GM12878 (cell line): ENCODE measurements at places on chromosomes 16 and 17. TPM values are rescaled to one million over a fixed set of nuclear protein-coding genes. Genes with fewer than 3 reads are reported as not detected.

The SMTNL2 gene
- total RNA-seq: not detected in 2 replicates

The KRTAP4-2 gene
- not detected in 2 replicates for total RNA-seq

The KRT20 gene
- total RNA-seq: 0.23 and 0.37 TPM in 2 replicates

The TP53TG3 gene
- total RNA-seq: not detected in 2 replicates

The KRT25 gene
- total RNA-seq: not detected in 2 replicates

The ITGA2B gene
- 0.29 and 0.51 TPM in 2 replicates for total RNA-seq

The SAMD14 gene
- 1.3 and 1.7 TPM in 2 replicates for total RNA-seq

GRCh38 chr16:56115817-56116576, 75.3 kb upstream of the GNAO1 start:
- DNase-seq: no peak

DNA sequence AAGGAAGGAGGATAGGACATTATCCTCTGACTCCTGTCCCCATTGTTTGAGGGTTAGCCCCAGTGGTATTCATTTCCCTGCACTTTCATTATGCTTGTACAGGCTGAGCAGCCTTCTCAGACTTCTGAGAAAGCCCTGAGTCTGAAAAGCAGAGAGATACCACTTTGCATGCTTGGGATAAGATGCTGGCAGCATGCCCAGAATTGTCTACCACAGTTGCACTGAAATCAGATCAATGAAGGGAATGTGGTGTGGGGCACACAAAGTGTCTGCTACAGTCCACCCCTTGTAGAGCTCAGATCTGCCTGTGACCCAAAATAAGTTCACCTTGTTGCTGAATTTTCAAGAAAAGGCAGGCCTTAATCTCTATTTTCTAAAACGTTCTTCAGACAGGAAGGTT, 160.6 kb downstream of the CCT6B start:
- no peak for DNase-seq

DNA sequence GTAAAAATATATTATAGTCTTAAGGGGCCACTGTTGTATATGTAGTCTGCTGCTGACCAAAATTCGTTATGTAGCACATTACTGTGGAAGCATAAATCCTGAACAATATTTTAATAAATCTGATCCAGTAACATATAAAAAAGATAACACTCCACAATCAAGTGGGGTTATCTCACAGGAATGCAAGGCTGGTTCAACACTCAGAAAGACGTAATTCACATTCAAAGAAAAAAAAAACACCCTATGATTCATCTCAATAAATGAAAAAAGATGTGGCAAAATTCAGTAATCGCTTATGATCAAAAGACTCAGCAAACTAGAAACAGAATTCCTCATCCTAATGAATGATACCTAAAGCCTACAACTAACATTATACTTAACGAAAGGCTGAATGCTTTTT, 47.8 kb downstream of the CREBBP start:
- DNase-seq: no peak

DNA sequence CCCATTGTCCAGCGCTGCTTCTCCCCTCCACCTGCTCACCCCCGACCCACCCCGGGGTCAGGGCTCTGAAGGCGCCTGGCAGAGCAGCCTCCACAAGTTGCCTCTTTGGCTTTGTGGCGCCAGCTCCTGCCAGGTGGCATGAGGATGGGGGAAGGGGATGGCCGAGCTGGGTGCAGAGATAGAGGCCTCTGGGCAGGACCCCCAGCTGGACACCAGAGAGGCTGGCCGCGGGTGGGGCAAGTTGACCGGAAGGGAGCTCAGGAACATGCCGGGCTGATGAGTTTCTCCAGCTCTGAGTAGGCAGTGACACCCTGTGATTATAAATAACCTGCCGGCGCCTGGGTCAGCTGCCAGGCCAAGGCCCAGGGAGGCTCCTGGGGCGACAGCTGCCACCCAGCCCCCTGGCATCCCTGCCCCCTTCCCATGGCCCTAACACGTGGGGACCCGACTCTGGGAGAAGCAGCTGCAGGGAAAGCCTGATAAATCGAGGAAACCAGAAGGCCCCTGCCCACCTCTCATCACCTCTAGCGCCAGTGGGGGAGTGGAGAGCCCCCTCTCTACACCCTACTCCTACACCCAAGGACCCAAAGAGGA, 729 bp downstream of the P2RX5 start:
- no peak for DNase-seq

DNA sequence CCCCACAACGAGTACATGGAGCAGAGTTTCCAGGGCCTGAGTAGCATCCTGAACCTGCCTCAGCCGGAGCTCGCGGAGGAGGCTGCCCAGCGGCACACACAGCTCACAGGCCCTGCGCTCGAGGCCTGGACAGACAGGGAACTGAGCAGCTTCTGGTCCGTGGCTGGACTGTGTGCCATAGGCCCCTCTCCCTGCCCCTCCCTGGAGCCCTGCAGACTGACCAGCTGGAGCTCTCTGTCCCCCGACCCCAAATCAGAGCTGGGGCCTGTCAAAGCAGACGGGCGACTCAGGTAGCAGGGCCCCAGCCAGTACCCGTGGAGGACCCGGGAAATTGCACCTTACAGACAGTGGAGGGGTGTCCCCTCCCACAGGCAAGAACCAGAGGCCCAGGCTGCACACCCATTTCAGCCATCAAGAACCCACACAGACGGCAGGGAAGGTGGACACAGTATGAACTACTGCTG, 13.0 kb downstream of the MRPL27 start:
- no peak for DNase-seq

GRCh38 chr16:10981697-10982216, 37.4 kb downstream of the CLEC16A start:
- no peak for DNase-seq

DNA sequence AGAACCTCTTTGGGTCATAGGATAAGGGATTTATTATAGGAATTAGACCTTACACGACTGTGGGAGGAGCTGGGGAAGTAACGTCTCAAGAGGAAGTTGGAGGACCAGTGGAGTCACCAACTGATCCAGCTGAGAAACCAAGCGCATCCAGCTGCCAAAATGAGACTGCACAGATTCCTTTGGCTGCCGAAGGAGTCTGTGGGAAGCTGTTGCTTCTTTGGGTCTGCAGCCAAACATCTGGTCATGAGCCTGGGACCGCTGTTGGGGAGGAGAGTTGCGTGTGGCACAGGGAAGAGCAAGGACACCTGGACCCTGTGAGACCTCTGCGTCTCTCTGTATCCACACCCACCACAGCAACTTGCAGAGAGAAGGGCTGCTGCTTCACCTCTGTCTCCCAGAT, 2.4 kb upstream of the NACA2 start:
- no peak for DNase-seq

GRCh38 chr17:39981766-39982375, 1.3 kb downstream of the PSMD3 start:
- DNase-seq: no peak

DNA sequence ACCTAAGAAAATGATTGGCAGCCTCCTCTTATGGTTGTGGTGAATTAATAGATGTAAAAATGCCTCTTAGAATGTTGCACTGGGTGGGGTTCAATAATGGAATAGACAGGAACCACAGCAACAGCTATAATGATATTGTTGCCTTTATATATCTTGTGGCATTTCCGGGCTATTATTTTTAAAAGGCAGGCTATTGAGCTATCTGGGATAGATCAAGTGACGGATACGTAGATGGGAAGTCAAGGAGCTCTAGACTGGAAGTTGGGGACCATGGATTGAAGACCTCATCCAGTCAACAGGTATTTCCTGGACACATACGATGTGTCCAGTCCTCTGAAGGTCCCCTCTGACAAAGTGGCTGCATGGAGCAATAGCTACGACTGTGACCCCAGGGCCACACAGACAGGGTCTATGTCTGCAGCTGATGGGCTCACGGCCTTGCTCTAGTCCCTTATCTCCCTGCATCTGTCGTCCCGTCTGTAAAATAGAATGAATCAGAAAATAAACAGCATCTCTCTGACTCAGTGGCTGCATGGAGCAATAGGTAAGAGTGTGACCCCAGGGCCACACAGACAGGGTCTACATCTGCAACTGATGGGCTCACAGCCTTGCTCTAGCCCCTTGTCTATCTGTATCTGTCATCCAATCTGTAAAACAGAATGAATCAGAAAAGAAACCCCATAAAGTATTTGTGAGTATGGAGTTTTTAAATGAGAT, 117.7 kb upstream of the FOXF1 start:
- no peak for DNase-seq

- no peak for DNase-seq
Measured at GRCh38 chr16:648071-648780, 939 bp upstream of the WDR90 start.

- no peak for DNase-seq
Measured at GRCh38 chr17:56835264-56835585, 1.3 kb downstream of the DGKE start.

GRCh38 chr17:16415031-16415924, at the start of gene TRPV2:
TSS of gene TRPV2 (plus strand) at chr17:16415571. CDS start at chr17:16417669, 2,098 bp downstream.
- DNase-seq: peak; percentile 60

GRCh38 chr17:32798938-32799337, 78.0 kb downstream of the MYO1D start:
- no peak for DNase-seq

DNA sequence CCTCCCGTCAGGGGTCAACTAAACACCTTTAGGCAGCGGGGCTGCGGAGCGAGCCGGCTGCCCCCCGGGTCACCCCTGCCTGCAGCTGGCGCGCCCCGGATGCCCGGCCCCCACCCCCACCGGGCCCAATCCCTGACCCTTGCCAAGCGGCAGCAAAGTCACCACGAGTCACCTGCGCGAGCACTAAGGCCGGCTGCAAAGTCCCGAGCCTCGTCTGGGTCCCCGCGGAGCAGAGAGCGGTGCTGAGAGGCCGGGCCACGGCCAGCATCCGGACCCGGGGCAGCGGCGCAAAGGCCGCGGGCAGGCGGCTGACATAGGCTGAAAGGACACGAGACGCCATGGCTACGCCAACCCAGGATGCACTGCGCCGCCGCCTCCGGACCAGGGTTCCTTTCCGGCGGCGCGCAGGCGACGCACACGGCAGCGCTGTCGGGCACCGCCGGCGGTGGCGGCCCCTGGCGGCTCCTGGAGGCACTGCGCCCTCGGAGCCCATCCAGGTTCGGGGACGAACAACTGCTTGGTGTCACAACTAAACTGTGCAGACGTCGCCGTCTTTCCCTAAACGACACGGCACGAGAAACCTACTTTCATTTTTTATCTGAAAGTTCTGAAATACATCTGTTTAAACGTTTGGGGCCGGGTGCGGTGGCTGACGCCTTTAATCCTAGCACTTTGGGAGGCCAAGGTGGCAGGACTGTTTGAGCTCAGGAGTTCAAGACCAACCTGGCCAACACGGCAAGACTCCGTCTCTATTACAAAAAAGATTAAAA, at the start of gene NDUFAB1:
TSS of gene NDUFAB1 (minus strand) at position 366 of the 770 bp plus-strand sequence. CDS start at position 340, 26 bp downstream.
- DNase-seq: peak; percentile 51

DNA sequence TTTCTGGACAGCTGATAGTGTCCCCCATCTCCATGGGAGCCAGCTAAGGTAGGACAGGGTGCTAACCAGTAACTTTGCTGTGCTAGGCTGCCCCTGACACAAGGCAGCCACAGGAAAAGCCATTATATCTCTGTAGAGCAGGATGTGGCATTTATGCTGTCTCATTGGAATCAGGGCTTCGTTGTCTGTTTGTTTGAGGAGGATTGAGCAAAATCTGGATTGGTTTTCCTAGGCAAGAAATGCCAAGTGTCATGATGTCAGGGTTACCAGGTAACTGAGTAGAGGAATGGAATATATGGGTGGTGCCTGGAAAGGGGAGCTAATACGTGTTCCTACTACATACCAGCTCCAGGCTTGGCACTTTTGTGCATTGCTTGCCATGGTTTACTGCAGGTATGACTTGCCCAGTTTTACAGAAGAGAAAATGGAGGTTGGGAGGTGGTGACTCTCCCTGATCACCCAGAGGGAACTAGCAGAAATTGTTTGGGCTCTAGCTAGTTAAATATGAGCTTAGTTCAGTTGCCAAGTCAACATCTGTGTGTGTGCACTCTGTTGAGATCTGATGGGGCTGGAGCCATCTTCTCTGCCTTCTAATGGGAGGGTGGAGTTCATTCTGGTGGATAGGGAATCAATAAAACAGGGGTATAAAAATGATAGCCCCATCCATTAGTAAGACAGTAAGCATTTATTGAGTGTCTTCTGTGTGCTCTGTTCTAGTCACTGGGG, 33.9 kb downstream of the GNAO1 start:
- no peak for DNase-seq

DNA sequence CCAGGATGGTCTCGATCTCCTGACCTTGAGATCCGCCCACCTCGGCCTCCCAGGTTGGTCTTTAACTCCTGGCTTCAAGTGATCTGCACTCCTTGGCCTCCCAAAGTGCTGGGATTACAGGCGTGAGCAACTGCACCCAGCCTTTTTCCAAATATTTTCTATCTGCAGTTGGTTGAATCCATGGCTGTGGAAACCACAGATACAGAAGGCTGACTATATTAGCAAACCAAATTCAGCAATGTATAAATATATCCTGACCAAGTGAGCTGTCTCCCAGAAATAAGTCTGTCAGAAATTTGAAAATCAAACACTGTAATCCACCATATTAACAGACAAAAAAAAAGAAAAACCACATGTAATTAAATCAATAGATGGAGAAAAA, 9.6 kb downstream of the CFDP1 start:
- no peak for DNase-seq

DNA sequence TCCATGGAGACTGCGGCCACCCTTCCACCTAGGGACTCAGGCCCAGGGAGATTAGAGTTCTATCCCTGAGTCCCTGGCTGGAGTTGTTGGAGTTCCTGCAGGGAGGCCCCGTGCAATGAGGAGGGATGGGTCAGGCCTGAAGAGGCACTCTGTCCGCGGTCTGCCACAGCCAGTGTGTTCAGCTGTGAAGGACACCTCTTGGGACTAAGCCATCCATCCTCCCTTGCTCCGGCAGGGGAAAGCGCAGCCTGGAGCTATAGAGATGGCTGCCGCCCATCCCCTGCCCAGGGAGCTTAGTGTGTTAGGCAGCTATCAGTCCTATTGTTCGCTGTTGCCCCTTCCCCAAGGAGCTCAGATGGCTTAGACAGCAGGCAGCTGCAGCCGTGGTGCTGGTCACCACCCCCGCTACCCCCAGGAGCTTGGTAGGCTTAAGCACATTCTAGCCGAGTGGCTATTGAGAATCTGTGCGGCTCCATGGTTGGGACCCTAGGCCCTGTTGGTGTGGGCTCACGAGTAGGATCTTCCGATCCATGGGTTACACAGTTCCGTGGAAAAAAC, 141.3 kb downstream of the CYB561 start:
- DNase-seq: no peak

DNA sequence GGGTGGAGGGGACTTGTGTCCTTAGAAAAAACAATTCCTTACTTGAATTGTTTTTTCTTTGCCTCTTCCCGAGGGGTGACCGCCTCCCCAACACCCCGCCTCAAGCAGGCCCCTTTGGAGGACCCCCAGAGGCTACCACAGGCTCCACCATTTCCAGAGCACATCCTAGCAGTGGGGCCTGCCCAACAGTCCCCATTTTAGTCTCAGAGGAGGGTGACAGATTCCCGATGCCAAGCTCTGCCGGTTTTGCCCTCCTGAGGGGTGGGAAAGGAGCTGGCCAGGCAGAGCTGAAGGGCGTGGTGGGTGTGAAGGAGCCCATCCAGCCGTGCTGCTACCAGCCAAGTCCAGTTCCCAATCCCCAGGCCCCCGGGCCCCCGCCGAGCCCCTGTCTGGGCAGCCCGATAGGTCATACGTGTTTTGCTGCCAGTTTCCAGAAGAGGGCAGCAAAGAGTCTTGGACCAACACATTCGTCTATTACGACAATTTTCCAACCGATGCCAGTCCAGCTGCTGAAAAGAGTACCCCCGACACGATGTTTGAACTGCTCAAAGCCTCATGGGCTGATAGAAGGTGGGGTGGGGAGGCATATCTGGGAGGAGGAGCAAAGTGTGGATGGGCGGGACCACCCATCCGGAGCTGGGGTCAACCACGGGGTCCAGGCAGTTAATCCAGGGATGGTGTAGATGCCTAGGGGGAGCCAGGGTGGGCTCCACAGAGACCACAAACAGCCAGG, 18.8 kb upstream of the GAA start:
- no peak for DNase-seq
